ENCODE measurements at places on chromosomes 2 and 18.
A peak's percentile ranks its signal among the peaks of the same experiment; 100 is the strongest.

GRCh38 chr2:120959426-120959825 lies 223.8 kb downstream of the GLI2 start:
- no peak for DNase-seq

- DNase-seq, result no peak
These were observed 233.0 kb downstream of the ACTR3 start for GRCh38 chr2:114122930-114123329.

DNA sequence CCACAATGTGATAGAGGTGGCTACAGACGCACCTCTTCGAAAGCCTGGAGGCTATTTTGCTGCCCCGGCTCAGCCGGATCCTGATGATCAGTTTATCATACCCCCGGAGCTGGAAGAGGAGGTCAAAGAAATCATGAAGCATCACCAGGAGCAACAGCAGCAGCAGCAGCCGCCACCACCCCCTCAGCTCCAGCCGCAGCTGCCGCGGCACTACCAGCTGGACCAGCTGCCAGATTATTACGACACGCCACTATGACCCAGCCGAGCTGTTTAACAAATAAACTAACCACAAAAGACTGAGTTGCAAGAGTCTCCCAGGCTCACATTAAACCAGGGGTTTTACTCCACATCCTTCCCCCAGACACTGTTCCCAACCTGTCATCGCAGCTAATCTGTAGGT lies 263.8 kb downstream of the PHLPP1 start:
- no peak for DNase-seq

DNA sequence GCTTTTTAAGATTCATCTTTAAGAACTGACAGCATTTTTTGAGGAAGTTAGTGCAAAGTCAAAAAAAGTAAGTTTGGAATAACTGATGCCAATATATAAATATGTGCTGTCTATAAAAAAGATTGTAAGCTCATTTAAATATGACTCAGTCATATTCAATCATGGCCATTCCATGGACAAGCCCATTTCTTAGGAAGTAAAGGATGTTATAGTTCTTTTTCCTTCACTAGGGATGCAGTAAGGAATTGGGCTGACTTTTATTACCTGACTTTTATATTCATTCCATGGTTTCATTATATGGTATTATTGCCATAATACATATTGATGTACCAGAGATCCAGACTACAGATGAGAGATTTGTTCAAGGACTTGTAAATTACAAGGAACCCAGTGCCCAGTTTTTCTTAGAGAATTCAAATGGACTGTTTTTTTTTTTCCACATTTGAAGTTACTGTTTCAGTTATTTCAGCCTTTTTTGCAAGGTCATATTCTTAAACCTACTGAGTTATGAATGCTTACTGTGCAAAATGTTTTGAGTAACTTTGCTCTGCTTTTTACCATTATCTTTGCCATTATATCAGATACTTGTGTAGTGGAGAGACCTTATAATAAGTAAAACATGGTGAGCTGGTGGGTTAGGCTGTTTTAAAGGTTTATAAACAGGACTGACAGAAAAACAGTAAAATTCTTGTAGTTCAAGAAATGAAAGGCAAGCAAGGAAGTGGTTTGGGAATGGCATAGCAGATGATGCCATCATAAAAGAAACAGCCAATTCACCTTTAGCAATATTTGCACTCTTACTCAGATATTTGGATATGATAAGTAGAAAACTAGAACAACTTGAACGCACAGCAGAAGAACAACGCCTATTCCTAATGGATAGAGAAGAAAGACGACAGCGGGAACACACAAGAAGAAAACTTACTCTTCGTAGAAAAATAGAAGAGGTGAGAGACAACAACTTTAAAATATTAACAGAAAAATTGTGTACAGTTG lies 7.6 kb downstream of the FSIP2 start:
- DNase-seq, result no peak

GRCh38 chr18:57447154-57447621 lies 12.0 kb downstream of the ONECUT2 start:
- peak; percentile 86 for DNase-seq

GRCh38 chr2:181984060-181984459 lies 1.6 kb upstream of the PPP1R1C start:
- no peak for DNase-seq

Data from H7 (cell line).